ENCODE measurements at places on chromosomes 7 and 10. TPM values are rescaled to one million over a fixed set of nuclear protein-coding genes. Genes with fewer than 3 reads are reported as not detected.

- DNase-seq, result no peak
Observed at GRCh38 chr7:96017877-96018276, 245.5 kb downstream of the DYNC1I1 start.

DNA sequence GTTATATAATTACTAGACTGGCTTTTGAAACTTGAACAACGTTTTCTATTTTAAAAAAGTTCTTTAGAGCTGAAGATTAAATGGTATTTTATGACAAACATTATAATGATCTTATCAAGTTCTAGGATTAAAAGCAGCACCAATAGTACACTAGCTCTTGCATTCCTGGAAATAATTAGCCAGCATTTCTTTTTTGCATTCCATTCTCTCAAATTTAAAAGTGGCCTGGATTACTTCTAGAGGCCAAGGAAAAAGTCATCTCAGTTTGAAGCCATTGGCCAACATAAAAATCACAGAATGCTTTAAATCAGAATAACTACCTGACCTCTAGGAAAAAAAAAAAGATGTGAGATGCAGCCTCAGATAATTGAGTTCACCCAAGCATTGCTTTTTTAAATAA is 1326.4 kb upstream of the SORCS1 start:
- DNase-seq, result no peak

- no peak for DNase-seq
Observed at GRCh38 chr7:50389961-50390360, 60.2 kb downstream of the FIGNL1 start.

ZFAND4 gene
- 13.9 TPM for total RNA-seq

SPDYE3 gene
- total RNA-seq, result not detected
